Left cardiac atrium (tissue), 4 donors: ENCODE measurements at places on chromosomes 16 and 17.

DNA sequence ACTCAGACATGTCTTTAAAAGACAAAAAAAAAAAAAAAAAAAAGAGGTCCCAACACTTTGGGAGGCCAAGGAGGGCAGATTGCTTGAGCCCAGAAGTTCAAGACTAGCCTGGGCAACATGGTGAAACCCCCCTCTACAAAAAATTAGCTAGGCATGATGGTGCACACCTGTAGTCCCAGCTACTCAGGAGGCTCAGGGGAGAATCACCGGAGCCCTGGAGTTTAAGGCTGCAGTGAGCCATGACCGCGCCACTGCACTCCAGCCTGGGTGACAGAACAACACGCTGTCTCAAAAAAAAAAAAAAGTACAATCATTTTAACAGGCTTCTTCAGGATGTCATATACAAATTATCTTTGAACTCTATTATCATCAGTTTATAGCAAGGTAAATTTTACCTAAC is 22.0 kb downstream of the C16orf87 start:
- no peak for DNase-seq

- no peak for DNase-seq
Observed at GRCh38 chr17:73105431-73105830, 12.9 kb upstream of the SLC39A11 start.

DNA sequence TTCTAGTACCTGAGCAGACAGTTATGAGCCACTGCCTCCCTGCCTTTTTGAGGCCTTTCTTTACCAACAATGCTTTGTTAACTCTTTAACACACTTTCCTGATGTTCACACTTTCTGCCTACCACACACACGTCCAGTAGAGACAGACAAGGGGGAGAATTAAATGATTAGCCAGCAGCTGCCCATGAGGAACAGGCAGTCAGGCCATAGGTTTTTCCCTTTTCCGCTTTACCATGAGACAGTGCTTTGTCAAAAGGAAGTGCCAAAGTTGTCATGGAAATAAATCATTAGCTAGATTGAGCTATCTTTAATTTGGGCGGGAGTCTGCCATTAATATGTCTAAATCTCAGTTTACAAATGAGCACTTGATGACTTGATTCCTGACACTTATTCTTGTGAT is 102.1 kb downstream of the PITPNC1 start:
- no peak for DNase-seq

GRCh38 chr16:88772871-88773811 is 11.9 kb downstream of the PIEZO1 start:
- DNase-seq: peak; percentile 68

DNA sequence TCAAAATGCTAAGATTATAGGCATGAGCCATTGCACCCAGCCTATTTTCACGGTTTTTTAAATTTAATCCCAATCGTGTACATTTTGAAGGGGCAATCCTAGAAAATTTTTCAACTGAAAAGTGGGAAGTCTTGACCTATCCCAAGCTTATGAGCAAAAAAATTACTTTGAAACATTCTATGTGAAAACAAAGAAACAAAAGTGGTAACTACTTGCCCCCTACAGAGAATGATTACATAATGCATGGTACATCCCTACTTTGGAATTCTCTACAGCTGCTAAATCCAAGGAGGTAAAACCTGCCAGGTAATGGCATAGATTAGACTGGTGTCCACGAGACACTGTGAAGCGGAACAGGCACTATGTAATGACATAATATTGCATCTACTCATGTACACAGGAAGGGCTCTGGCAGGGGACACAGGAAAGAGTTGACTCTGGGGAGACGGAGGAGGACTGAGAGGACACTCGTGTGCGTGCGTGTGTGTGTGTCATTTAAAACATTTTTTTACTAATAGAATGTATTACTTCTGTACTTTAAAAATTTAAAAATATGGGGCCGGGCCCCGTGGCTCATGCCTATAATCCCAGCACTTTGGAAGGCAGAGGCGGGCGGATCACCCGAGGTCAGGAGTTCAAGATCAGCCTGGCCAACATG is 15.7 kb downstream of the ASGR2 start:
- no peak for DNase-seq

DNA sequence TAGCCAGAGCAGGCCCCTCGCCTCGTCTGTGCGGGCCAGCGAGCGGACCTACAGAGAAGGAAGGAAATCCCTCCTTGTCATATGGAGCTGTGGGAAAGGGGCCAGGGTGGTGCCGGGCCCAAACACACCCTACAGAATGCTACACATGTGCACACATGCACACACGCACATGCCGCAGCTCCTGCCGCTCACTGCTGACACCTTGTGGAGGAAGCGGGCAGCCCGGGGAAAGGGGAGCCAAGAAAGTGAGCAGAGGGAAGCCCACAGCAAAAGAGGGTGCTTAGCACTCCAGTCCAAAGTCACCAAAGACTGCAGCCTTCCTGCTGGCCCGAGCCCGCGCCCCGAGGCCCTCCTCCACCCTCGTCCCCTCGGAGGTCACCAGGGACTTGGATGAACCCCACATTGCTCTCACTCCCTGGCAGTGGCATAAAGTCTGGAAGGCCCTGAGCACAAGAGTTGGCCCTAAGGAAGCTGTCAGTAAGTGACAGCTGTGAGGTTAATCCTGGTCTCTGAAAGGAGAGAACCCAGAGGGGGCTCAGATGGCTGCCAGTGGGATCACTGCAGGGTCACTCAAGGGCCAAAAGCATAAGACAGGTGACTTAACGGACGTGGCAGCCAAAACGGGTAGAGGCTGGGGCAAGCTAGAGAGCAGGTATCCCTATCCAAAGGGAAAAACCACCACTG is 68.2 kb downstream of the MYO18A start:
- peak; percentile 78 for DNase-seq

DNA sequence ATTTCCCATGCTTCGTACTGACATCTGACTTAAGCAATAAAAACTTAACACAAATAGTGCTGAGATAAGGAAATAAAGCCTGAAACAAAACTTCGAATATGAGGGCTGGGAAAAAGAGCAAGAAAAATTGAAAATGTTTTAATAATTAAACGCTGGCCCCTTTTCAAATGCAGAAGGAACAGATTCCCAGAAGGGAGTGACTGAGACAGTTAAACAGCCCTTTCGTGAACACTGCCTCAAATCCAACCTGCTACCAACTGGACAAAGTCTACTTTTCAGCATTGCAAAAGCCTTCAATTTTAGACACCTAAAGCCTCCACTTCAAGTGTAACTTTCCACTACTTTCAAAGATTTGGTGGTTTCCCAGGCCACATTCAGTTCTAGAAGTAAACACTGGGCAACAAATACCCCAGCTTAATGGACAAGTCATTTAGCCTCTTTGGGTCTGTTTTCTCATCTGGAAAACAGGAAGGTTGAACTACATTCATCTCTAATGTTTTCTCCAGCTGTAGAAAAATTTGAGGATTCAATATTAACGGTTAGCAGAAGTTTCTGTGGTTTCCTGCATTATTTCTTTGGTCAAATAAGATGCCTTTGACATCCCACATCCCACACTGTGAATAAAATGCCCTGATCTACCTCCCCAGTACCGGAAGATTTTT is 11.8 kb downstream of the RFFL start:
- DNase-seq: no peak

DNA sequence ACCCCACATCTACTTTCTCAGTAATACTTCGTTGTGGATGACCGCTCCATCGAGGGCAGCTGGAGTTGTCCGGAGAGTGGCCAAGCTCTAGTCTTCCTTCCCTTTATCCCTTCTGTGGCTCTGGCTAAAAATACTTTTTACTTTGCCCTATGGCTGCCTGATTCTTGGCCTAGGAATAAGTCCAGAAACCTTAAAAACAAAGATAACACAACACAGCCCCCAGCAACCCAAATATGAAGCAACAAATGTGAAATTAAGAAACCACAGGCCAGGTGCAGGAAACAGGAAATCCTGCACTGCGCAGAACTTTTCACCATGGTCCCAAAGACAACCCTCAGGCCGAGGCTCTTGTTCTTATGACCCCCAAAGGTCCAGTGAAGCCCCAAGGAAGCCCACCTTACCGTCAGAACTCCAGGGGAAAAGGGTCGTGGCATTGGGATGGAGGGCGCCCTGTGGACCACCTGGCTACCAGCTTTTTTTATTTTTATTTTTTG is 26.0 kb downstream of the TK2 start:
- DNase-seq: no peak

GRCh38 chr17:38890410-38890746 is 20.5 kb downstream of the LASP1 start:
- DNase-seq: no peak

DNA sequence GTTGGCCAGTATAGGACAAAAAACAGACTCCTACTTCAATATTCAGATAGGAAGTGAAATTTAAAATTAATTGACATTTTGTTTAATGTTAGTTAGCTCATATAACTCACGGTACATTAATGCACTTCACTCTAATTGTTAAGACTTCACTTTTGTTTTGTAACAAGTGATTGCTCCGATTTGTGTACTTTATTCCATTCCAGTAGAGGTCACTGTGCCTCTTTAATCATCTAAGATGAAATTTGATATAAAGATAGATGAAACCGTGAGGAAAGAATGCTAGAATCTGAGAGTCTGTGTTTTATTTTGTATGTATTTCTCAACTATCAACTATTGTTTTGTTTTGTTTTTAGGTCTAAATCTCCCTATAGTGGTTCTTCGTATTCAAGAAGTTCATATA is 29.0 kb downstream of the RBBP6 start:
- DNase-seq: no peak

- no peak for DNase-seq
Observed at GRCh38 chr17:29243792-29244191, 2.9 kb upstream of the CRYBA1 start.

DNA sequence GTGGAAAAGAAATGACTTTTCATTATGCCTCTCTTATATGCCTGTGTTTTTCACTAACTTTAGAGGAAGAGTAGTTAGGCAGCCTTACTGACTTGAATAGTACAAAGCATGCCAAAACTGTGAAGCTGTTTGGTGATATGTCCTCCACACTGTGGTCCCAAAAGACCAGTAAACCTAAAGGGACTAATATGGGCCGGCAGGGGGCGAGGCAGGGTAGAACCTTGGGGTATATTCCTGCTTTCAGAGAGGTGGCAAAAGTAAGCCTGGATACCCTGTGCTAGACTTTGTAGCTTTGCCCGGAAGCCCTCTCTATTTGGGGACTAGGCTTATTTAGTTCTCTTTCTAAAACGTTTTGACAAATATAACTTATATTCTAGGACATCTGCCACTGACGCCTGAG is 36.5 kb upstream of the VWA3A start:
- no peak for DNase-seq

DNA sequence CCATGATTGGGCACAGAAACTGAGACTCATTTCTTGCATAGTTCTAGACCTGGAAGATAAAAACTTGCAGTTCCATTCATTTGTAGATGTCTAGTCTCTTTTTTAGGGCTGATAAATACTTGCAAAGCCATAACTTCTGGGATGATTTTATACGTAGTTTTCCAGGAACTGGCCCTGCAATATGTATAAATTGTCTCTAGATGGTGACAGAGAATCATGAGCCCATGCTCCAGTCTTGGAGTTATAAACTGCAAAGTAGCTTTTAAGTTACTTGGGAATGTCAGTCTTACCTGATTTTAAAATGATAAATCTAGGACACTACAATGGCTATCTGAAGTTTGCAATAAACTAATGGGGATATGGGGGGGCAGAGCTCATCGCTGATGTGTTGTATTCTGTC is 3.0 kb upstream of the ADAMTS18 start:
- no peak for DNase-seq

DNA sequence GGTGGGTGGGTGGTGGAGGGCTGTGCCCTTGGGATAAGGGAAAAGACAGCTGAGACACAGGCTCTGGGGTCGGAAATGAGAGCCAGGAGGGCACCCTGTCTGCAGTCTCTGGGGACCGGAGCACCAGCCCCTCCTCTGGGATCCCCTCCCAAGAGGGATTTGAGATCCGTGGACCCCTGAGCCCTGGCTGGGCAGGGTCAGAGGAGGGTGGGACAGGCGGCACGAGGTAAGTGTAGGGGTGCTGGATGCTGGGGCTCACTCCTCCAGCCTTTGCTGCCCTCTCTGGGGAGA is 425 bp downstream of the SGSH start:
- no peak for DNase-seq

GRCh38 chr17:20173091-20173490 is 163.9 kb downstream of the SPECC1 start:
- no peak for DNase-seq

GRCh38 chr16:4358831-4359561 is 7.9 kb upstream of the PAM16 start:
- DNase-seq: peak; percentile 65

- DNase-seq: peak; percentile 72
Observed at GRCh38 chr17:4536742-4537411, 18.3 kb downstream of the MYBBP1A start.
